ENCODE measurements at places on chromosomes 4 and X.

GRCh38 chr4:169663402-169663801 is 43.0 kb downstream of the CLCN3 start:
- no peak for DNase-seq

- no peak for DNase-seq
These were observed 5.3 kb downstream of the VAMP7 start for GRCh38 chrX:155886409-155886808.

- no peak for DNase-seq
These were observed 405.4 kb downstream of the ANKRD50 start for GRCh38 chr4:124307143-124307542.

DNA sequence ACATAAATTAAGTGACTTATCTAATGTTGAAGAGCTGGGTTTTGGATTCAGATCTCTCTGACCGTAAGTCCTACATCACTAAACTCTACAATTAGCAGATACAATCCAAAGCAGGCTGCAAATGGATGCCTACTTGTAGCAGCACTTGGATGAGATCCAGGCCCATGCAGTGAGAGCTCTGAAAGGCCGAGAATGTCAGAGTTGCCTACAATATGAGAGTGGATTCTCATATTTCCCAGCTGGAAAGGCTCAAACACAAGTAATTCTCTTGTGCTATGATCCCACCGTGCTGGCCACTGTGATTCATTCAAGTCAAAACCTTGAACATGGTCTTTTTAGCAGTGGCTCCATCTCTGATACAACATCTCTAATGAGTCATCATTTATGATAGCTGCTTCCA is 125.4 kb upstream of the CHRDL1 start:
- DNase-seq, result no peak

DNA sequence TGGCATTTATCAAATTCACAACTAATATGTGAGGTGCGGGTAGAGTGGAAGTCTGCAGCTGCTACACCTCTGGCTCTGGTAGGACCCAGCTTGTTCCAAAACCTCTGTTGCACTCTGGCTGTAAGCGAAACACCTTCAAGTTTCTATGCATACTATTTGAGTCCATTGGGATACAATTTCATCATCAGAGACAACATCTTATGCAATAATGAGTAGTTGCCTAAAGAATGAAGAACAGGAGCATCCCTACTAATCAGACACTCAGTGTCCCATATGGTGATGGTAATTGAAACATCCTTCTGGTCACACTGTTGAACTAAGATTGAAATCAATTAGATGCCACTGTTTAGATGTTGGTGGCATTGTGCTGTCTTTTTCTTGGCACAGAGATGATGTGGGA is 178.4 kb downstream of the MGST2 start:
- no peak for DNase-seq

DNA sequence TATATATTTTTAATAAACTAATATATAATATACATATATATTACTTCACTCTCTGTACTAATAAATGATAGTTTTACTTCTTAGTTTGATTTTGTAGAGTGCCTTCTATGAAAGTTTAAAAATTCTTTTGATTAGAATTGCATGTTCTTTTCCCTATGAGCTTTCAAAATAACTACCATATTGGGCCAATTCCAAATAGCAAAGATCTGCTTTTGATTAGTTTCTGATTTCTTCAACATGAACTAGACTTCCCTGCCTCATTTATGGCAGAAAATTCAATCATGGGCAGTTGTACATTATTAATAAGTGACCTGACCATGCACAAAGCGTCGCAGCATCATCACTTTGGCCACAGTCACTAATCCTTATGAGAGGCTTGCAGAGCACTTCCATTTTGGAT is 48.9 kb upstream of the TEX13A start:
- DNase-seq, result no peak

DNA sequence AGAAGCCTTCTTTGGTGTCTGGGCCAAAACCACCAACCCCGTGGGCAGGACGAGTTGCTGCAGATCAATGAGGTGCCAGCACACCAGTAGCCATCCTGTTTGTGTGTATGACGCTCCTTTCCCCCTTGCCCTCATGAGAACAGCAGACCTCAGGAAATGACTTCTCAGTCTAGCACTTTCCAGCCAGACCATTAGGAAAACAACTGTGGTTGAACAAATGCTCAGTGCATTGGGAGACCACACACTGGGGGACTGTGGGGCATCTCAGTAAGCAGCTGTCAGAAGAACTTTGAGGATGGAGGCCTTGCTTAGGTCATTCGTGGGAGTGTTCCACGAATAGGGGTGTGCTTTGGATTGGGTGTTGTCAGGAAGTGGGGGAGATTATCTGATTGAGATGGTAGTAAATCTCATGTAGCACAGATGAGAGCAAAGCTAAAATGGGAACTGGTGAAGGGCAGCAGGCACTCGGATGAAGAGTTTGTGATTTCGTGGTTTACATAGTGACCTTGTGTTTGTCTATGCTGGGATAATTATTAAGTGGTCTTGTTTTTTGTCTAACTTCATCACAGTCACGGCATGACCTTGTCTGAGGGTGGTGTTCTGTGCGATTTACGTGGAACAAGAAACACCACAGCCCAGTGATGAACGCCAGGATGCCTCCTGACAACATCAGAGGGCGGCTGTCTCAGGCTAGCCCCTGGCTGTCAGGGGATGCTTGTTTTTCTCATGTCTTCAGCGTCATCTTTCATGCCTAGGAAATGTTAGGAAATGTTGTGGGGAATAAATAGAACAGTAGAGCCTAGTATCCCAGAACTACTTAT is 70.1 kb downstream of the USP46 start:
- peak; percentile 68 for DNase-seq

GRCh38 chr4:159379836-159380235 is 277.0 kb downstream of the RAPGEF2 start:
- DNase-seq, result no peak

GRCh38 chrX:66000628-66001272 is 39.1 kb downstream of the VSIG4 start:
- DNase-seq, result no peak

DNA sequence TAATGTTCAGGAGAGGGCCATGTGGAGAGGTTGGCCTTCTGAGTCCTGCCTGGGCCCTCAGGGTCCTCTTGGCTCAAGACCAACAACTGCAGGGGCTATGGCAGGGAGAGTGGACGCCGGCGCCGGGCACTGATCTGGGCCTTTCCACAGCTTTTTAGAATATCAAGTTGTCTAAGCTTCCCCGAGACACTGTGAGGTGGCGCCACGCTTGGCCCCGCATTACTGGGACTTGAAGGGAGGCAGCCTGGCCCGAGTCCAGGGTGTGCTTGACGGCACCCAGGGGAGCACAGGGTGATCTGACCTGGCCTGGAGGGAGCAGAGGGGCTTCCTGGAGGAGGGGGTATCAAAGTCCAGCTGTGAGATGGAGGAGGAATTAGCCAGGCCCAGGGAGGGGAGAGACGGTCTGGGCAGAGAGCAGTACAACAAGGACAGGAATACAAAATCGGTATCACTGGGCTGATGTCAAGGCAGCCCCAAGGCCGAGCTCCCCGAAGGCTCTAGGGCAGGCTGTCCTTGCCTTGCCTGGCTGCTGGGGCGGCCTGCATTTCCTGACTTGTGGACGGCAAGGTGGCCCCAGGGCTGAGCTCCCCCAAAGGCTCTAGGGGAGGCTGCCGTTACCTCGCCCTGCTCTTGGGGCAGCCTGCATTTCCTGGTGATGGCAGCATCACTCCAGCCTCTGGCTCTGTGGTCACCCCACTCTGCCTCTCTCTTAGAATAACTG is 28.1 kb downstream of the ABLIM2 start:
- DNase-seq, result no peak

GRCh38 chr4:85399270-85399669 is 75.7 kb upstream of the ARHGAP24 start:
- no peak for DNase-seq

DNA sequence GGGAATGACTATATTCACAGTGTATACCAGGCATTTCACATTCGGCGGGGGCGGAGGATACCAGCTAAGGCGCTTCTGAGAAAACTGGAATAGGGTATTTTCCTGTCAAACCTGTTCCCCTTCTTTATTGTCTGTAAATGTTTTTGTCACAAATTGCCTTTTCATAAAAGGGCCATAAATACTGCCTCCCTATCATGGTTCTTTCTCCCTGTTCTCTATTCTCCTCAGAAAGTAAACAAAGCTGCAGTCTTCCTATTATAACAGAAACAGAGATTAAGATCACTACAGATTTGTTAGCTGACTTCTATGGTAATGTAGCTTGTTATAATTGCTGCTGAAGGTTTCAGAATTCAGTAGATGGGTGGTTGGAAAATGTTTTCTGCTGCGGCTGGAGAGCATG is 32.2 kb downstream of the MID2 start:
- no peak for DNase-seq

DNA sequence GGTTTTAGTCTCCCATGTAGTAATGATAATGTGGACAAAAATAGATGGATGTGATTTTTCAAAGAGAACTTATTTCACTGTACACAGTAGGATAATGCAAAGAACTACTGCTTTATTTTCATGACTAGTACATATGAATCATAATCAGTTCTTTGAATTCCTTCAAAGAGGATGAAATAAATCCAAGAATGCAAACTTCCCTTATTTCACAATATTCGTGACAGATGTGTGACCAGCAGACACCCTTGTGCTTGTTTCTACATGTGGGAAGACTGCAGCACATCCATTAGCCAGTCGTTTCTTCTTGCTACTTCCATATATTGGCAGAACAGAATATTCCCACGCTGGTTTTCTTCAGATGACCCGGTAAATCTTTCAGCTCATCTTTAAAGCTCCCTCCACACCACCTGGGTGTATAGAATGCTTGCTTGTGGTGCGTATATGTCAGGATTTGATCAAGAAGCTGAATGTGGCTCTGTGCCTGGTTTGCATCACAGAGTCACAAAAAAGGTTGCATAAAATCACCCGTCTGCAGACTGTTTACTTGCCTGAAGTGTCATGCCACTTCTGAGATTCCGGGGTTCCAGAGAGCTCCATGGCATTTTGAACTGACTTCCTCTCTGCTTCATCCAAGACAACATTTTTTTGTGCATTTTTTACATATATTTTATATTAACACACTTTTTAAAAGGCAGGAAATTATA is 47.7 kb upstream of the FAT4 start:
- DNase-seq, result peak; percentile 87

- no peak for DNase-seq
These were observed 39.2 kb upstream of the PDE5A start for GRCh38 chr4:119667802-119668201.

GRCh38 chr4:132026166-132026565 is 1122.9 kb upstream of the PCDH10 start:
- DNase-seq, result no peak

- no peak for DNase-seq
These were observed 113.0 kb downstream of the IQCM start for GRCh38 chr4:149702414-149703293.

DNA sequence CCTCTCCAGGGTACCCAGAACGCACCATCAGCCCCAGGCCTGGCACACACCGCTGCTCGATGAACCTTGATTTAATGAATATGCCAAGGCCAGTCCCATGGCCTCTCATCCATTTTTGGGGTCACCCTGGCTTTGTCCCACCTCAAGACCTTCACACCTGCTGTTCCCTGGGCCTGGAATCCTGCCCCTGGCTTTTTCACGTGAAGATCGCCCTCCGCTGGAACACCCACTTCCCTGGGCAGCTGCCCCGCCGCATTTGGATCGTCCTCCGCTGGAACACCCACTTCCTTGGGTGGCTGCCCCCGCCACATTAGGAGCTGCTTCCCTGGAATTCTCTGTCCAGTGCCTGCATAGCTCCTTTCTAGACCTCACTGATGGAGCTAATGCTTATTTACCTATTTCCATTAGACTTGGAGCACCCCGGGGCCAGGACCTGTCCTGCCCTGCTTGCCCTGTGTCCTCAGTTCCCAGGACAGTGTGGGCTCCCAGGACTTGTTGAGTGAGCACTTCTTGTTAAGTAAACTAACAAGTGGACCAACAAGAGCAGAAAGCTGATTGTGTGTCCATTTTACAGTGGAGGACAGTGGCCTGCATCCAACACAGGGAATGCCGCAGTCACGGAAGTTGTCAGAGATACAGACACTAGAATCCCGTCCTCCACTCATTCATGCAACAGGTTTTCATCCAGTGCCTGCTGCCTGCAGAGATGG is 12.5 kb downstream of the BLOC1S4 start:
- no peak for DNase-seq

DNA sequence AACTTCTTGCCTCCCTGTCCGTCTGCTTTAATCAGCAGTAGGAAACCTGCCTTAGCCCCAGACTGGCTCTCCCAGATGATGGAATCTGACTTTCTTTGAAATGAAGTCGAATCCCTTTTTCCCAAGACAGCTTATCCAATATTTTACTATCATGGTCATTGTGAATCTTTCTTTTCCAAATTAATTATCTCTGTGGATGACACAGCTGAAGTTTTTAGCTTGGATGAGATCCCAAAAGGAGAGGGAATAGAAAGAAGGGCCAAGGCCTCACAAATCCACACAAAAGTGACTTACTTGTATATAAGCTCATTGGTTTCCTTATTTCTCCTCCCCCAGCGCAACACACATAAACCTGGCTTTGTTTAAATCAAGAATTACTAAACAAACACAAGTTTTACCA is 100.6 kb downstream of the RASL11B start:
- no peak for DNase-seq

GRCh38 chr4:102825261-102826091 is 1.9 kb downstream of the UBE2D3 start:
- no peak for DNase-seq

DNA sequence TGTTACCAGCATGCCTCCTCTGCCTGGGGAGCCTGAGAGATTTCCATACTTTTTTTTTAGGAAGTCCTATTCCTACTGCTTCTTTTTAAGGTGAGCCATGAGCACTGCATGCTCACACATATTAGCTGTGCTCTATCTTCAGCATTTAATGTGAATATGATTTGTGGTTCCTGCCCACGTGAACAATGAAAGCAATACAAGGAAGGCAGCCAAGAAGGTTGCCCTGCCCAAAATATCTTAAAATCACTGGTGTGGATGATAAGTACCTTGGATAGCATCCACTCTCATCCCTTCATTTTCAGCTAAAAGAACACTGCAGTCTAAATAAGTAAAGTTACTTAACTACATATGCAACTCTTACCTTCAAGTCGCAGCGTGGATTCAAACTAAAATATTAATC is 607.5 kb downstream of the PACRGL start:
- no peak for DNase-seq

DNA sequence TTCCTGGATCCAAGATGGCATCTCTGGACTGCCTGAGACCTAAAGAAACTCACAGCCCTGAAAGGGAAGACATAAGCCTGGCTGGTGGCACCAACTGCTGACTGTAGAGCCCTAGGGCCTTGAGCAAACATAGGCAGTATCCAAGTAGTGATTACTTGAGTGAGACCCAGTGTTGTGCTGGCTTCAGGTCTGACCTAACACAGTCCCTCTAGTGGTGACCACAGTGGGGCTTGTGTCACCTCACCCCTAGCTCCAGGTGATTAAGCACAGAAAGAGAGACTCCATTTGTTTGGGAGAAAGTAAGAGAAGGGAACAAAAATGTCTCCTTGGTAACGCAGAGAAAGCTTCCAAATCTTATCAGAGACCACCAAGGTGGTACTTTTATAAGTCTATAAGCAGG is 496.3 kb upstream of the HTR2C start:
- no peak for DNase-seq

Measured in epithelial cell of prostate (primary cell).